ENCODE measurements at places on chromosomes 4 and X.
A peak's percentile ranks its signal among the peaks of the same experiment; 100 is the strongest.

DNA sequence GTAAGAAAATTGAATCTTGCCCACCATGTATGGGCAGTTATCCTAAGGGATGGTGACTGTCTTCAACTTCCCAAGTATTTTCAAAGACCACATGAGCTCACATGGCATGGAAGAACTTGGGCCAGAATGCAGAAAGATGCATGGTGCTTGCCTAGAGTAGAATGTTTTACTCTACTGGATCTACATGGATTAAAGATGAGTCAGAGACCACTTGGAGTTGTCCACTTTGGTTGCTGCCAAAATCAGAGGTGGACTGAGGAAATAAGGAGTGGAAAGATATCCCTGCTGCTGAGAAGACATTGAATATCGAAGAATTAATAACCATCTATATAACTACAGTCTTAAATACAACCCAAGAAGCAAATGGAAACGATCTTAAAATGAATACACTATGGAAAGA lies 498.1 kb downstream of the NLGN4X start:
- DNase-seq = no peak

- no peak for DNase-seq
Measured at GRCh38 chrX:68659786-68660185, 12.3 kb downstream of the STARD8 start.

DNA sequence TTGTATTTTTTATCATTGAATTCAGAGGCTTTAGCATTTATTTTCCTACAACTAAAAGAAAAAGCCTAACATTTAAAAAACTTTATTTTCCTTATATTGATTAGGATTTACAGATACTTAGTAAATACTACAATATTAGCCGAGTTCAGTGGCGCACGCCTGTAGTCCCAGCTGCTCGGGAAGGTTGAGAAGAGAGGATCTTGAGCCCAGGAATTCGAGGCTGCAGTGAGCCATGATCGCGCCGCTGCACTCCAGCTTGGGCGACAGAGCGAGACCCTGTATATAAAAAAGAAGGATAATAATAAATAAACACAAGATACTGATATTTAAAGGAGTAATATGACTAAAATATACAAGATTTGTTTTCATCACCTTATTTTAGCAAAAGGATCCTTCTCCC lies 681 bp upstream of the UPF3B start:
- DNase-seq = no peak

GRCh38 chrX:2311501-2311900 lies 189.3 kb downstream of the DHRSX start:
- DNase-seq = no peak

DNA sequence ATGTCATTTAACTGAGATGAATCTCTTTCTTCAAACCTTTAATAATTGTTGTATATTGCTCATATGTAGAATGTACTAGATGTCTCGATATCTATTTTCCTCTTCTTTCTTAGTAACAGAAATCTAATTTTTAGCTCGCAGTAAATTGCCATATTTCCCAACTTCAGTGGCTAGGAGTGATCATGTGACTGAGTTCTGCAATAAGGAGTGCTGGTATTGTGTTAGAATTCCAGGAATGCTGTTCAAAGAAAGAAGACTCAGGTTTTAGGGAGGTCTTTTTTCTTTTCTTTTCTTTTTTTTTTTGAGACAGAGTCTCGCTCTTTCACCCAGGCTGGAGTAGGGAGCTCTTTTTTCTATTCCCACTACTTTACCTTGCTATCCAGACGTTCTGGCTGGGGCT lies 81.7 kb downstream of the SLC10A7 start:
- no peak for DNase-seq

GRCh38 chrX:13276991-13277390 lies 42.9 kb downstream of the ATXN3L start:
- DNase-seq = no peak

DNA sequence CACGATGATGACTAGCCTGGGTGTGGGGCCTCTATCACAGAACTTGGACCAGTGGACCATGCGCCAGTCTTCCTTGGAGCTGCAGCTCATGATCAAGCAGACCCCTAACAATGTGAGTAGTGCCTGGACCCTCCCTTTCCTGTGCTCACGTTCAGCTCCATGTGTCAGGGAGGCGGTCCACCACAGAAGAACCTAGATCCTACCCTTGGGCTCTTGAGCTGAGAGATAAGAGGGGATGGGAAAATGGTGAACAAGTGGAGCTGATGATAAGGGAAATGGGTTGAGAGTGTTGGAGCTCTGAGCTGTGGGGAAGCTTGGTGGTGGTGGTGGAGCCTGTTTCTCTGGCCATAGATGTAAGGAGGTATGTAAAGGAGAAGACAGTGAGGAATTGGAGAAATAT lies 13.1 kb downstream of the MED12 start:
- DNase-seq = no peak

- DNase-seq = no peak
Measured at GRCh38 chrX:78945186-78945912, at the start of gene P2RY10. Gene P2RY10, plus strand, starts transcription at chrX:78945391. Its CDS starts 15,130 bp downstream, at chrX:78960521.

- DNase-seq = no peak
Measured at GRCh38 chrX:110087485-110088356, 84.8 kb downstream of the TMEM164 start.

DNA sequence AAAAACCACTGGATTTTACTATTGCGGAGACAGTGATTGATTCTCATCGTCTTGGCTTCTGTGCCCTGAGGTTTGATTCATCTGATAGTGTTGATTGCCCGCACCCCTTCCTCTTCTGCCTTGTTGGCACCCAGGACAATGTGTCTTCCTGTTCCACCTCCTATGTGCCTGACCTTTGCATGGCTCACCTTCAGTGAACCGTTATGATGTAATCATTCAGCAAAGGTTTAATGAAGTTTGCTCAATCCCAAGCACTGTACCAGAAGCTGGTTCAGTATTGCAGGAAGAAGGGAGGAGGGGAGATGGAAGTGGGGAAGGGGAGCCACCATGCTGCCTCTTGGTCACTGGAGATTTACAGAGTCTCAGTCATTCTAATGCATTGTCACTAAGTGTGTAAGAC lies 36.3 kb downstream of the PDGFRA start:
- no peak for DNase-seq

DNA sequence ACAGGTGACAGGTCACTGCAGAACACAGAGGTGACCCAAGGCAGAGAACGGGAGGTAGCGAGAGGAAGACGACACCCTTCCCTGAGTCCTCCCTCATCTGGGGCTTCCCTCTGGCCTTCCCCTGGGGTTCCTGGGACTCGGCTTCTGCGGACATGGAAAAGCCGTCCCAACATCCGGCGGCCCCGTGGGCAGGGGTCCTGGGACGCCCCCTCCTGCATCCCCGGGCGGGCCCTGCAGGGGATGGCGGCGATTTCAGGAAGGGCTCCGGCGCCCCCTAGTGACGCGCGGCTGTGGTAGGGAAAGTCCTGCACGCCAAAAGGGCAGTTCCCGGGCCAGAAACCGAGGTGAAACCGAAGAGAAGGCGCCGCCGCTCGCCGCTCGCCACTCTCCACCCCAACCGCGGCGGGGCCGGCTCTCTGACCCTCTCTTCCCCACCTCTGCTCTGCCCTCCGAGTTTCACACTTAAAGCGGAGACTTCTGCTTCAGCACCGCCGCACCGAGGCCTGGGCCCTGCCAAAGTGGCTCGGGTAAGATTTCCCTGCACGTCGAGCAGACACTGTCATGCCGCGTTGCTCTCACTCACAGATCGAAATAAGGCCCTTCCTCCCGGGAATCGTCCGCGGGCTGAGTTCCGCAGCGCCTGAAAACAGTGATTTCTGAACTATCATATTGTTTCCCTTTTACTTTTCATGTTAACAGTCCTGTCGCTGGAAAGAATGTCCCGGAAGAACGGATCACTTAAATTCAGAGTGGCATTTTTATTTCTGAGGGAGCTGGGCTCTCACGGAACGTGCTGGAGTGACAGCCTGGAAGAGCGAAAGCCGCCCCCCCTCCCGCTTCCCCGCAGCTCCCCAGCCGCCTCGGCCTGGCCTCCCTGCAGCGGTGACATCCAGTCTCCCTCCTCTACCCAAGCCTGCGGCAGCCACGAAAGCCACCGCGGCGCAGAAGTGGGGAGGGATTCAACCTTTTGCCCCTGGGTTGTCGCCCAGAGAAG lies 110.6 kb downstream of the DCTD start:
- DNase-seq = peak; percentile 32

- DNase-seq = no peak
Measured at GRCh38 chr4:184647266-184648053, 1.8 kb downstream of the CASP3 start.

DNA sequence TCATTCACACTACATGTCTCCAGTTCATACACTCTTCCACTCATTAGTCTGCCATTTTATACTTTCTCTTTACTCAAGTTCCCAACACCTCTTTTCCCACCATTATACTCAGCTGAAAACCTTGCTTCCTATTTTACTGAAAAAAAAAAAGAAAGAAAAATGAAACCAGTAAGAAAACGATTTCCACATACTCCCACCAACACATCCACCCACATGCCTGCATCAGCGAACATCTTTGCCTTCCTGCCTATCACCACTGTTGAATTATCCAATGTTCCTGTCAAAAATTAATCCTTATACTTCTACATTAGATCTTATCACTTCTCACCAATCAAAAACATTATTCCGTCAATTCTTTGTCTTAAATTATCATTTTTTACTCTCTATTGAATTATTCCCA lies 188.1 kb upstream of the FAM241A start:
- no peak for DNase-seq

- DNase-seq = no peak
Measured at GRCh38 chr4:81601358-81601694, 129.6 kb upstream of the RASGEF1B start.

- DNase-seq = no peak
Measured at GRCh38 chr4:40434126-40434687, 99.1 kb downstream of the CHRNA9 start.

GRCh38 chr4:100895556-100896197 lies 377.9 kb upstream of the EMCN start:
- no peak for DNase-seq

DNA sequence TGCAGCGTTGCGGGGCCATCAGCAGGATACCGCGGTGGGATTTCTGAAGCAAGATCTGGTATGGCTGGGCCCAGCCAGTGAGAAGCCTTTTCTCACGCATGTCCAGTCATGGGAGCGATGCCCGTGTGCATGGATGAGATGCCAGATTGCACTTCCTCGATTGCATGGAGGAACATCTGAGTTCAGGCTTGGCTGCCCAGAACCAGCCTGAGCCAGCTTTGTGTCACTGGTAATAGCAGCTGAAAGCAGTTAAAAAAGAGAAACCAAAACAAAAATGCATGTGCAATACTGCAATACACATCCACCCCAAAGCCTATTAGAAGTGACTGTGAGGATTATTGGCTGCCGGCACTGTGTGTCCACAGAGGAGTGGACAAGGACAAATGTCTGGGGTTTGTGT lies 59.3 kb downstream of the PSAPL1 start:
- DNase-seq = no peak

DNA sequence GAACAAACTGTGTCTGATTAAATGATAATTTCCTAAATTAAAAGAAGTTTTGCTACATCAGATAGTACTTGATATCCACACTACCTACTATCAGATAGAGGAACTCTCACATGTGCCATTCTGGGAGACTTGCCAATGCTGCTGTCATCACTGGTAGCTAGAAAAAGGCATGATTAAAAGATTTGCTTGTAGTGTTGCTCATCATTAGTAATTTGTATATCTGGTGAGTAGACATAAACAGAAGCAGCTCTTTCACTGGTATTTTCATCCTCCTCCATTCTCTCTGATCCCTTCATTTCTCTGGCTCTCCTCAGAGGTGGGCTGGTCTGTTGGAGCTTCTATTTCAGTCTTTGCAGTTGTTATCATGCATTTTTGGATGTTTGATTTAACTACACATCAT lies 56.0 kb downstream of the SPRY1 start:
- no peak for DNase-seq

DNA sequence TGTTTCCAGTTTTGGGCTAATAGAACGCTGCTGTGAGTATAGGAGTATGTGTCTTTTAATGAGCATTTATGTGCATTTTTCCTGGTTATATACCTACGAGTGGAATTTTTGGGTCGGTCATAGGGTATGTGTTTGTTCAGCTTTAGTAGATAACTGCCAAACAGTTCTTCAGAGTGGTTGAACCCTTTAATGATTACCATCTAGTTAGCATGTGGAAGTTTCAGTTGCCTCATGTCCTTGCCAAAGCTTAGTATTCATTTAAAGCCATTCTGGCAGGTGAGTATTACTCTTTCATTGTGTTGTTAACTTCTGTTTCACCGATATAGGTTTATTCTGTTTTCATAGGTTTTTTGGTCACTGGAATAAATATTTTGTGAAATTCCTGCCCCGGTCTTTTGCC lies 229.1 kb downstream of the ARHGAP10 start:
- no peak for DNase-seq

DNA sequence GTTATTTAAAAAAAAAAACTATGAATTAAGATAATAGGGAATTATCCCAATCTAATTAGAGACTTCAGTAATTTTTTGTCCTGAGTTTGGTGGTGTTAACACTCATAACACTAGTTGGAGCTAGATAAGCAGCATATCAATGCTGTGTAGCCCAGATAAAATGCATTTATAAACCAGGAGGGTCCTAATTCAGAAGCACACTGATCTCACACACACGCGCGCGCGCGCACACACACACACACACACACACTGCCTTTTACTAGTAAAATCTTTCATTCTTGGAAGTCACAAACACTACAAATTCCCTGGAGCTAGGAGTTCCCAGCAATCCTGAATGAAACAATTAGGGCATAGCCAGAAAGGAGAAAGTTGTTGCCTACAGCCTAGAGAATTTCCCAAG lies 3.2 kb downstream of the UNC5C start:
- DNase-seq = no peak

- DNase-seq = no peak
Measured at GRCh38 chr4:8544282-8544681, 35.9 kb upstream of the GPR78 start.

- DNase-seq = no peak
Measured at GRCh38 chrX:108199691-108200090, 108.1 kb downstream of the ATG4A start.

- DNase-seq = no peak
Measured at GRCh38 chr4:71232846-71233245, 106.0 kb upstream of the SLC4A4 start.

- DNase-seq = no peak
Measured at GRCh38 chr4:82918091-82918490, 17.6 kb downstream of the THAP9 start.

DNA sequence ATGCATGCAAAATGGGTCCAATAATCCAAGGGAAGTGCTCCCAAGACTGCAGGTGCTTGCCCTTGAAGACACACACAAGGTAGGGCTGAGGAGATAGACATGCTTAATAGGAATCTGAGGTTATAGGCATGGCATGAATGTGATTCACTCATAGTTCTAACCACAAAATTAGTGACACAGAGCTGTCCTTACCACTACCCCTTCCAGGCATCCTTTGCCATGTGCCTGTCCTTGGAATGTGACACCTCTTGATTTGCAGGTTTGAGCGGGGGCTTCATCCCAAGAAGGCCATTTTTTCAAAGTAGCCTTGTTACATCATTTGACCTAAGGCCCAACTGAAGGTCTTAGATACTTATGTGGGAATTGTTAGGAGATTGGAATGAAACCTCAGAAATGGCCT lies 112.5 kb downstream of the CCNG2 start:
- DNase-seq = no peak

Measured in stimulated activated CD8-positive, alpha-beta memory T cell treated with anti-CD3 and anti-CD28 coated beads, Interleukin-7, amount 100 ng/mL, for 4 hours (primary cell).